ENCODE measurements at places on chromosomes 7 and 10.

- no peak for DNase-seq
Observed at GRCh38 chr10:124056337-124056980, 36.9 kb downstream of the CHST15 start.

- DNase-seq: no peak
Observed at GRCh38 chr10:125369382-125370326, 209.3 kb upstream of the CTBP2 start.

GRCh38 chr7:25857376-25858067, 294.5 kb upstream of the NFE2L3 start:
- no peak for DNase-seq

DNA sequence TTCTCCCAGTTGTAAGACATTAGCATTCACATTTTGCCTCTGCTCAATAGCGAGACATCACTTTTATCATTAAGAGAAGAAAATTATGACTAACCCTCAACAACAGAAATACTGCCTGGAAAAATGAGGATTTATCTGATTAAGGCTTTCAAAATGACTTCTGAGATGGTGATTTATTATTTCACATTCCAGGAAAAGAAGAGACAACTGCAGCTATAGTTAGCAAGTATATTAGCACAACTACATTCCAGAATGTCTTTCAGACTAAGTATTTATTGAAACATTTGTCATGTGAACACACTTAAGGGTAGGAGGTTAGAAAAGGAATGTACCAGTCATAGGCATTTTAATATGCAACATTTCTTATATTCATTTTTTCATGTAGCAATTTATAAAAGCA, 162.0 kb downstream of the IQUB start:
- DNase-seq: no peak

- no peak for DNase-seq
Observed at GRCh38 chr10:43000651-43001426, 76.0 kb upstream of the RET start.
